ENCODE measurements at places on chromosomes 12 and 14. TPM values are rescaled to one million over a fixed set of nuclear protein-coding genes. Genes with fewer than 3 reads are reported as not detected.

Gene NKX2-1
- not detected for total RNA-seq

Gene CACNB3
- 11.2 TPM for total RNA-seq

Gene RHEBL1
- 13.2 TPM for total RNA-seq

DNA sequence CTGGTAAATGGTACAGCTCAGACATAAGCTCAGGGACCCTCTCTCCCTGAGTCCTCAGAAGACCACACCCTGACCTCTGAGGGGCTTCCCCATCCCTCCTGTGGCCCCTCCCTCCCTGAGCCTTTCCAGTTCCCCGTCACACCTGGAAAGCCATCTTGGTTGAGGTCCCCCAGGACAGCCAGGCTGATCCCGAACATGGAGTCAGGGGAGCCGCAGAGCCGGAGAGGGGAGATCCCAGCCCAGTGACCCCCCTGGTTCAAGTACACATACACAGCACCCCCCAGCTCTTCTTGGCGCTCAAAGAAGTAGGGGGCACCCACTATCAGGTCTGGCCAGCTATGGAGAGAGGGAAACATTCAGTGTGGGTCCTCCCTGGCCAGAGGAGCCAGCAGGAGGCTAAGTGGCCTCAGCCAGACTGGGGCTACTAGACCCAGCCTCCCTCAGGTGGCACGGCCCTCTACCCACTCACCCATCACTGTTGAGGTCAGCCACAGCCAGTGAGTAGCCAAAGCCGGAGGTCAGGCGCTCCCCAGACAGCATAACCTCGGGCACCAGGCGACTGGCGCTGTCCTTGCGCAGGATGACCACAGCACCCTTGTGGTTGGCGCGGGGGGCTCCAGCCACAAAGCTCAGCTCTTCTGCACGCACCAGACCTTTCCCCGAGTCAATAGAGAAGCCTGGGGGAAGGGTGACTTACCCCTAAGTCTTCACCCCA, 9.3 kb downstream of the ITGA7 start:
- no peak for DNase-seq

DNA sequence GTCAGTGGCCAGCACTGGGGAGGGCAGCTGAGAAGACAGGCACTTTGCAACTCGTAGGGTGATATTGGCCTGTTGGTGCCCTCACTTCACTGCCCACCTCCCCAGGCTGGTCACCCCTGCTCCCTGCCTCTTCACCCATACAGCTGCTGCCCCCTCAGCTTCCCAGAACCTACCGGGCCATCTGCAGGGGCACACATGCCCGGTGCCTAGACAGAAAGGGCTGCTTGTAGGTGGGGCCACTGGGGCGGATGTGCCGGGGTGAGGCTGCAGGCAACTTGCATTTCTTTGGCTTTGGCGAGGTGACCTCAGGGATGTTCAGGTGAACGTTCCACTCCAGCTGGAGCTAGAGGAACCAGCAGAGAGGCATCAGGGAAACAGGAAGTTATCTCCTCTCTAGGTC, 17.2 kb downstream of the FAM186B start:
- no peak for DNase-seq

- no peak for DNase-seq
These were observed 159.7 kb downstream of the TTLL5 start for GRCh38 chr14:75820761-75821160.

All from RPMI7951 (cell line).